Thoracic aorta (tissue), 2 donors: ENCODE measurements at places on chromosomes 1 and 21. TPM values are rescaled to one million over a fixed set of nuclear protein-coding genes. Genes with fewer than 3 reads are reported as not detected.

The GBP7 gene
- 0.21 TPM for total RNA-seq

The MTMR11 gene
- 53.7 TPM for total RNA-seq

The PIGR gene
- total RNA-seq = 7.7 TPM

The PGLYRP3 gene
- total RNA-seq = not detected

The RGS13 gene
- 1.1 TPM for total RNA-seq

The MRPS15 gene
- total RNA-seq = 42.9 TPM

The SYT14 gene
- not detected for total RNA-seq

GRCh38 chr1:83022206-83022605 is 976.7 kb downstream of the TTLL7 start:
- H3K27me3 ChIP-seq = no peaks in the 10 kb centered on the region
- H3K36me3 ChIP-seq = no peaks in the 10 kb centered on the region
- H3K27ac ChIP-seq = no peak overlapping the region
- no peak for DNase-seq
- no peaks in the 10 kb centered on the region for H3K4me1 ChIP-seq

GRCh38 chr1:155277902-155278688 is 832 bp downstream of the HCN3 start:
- H3K4me1 ChIP-seq = peaks cover 19% of the 10 kb centered on the region
- no peak for DNase-seq
- no peaks in the 10 kb centered on the region for H3K36me3 ChIP-seq
- H3K27me3 ChIP-seq = no peaks in the 10 kb centered on the region

DNA sequence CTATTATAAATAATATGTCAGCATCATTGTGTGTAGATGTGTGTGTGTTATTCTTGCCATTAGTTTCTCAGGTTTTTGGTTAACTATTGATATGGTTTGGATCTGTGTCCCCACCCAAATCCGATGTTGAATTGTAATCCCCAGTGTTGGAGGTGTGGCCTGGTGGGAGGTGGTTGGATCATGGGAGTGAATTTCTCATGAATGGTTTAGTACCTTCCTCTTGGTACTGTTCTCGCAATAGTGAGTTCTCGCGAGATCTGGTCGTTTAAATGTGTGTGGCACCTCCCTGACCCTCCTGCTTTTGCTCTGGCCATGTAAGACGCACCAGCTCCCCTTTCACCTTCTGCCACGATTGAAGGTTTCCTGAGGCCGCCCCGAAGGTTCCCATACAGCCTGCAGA is 9.6 kb upstream of the POFUT2 start:
- no peaks in the 10 kb centered on the region for H3K36me3 ChIP-seq
- H3K27ac ChIP-seq = no peak overlapping the region
- no peaks in the 10 kb centered on the region for H3K27me3 ChIP-seq
- DNase-seq = no peak
- peaks cover 50% of the 10 kb centered on the region for H3K4me1 ChIP-seq

- no peaks in the 10 kb centered on the region for H3K27me3 ChIP-seq
- no peak overlapping the region for H3K4me3 ChIP-seq
- no peak overlapping the region for H3K27ac ChIP-seq
- H3K36me3 ChIP-seq = no peaks in the 10 kb centered on the region
- DNase-seq = no peak
Observed at GRCh38 chr1:241716915-241717656, 65.0 kb downstream of the WDR64 start.

GRCh38 chr1:47915677-47916353 is 81.4 kb downstream of the TRABD2B start:
- H3K27ac ChIP-seq = no peak overlapping the region
- H3K4me3 ChIP-seq = no peak overlapping the region
- H3K36me3 ChIP-seq = no peaks in the 10 kb centered on the region
- H3K27me3 ChIP-seq = no peaks in the 10 kb centered on the region
- no peak for DNase-seq

DNA sequence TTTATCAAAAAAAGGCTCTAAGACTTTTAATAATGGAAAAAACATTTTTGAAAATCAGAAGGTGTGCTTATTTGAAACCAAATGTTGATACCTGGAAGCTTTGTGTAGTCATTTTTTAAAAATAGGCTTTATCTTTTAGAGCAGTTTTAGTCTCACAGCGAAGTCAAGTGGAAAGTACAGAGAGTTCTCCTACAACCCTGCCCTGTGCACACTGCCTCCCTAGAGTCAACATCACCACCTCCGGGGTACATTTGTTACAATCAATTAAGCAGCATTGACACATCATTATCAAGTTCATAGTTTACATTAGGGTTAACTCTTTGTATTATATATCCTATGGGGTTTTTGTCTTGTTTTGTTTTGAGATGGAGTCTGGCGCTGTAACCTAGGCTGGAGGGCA is 10.7 kb upstream of the ERO1B start:
- no peaks in the 10 kb centered on the region for H3K27me3 ChIP-seq
- no peak for DNase-seq
- no peak overlapping the region for H3K4me3 ChIP-seq

DNA sequence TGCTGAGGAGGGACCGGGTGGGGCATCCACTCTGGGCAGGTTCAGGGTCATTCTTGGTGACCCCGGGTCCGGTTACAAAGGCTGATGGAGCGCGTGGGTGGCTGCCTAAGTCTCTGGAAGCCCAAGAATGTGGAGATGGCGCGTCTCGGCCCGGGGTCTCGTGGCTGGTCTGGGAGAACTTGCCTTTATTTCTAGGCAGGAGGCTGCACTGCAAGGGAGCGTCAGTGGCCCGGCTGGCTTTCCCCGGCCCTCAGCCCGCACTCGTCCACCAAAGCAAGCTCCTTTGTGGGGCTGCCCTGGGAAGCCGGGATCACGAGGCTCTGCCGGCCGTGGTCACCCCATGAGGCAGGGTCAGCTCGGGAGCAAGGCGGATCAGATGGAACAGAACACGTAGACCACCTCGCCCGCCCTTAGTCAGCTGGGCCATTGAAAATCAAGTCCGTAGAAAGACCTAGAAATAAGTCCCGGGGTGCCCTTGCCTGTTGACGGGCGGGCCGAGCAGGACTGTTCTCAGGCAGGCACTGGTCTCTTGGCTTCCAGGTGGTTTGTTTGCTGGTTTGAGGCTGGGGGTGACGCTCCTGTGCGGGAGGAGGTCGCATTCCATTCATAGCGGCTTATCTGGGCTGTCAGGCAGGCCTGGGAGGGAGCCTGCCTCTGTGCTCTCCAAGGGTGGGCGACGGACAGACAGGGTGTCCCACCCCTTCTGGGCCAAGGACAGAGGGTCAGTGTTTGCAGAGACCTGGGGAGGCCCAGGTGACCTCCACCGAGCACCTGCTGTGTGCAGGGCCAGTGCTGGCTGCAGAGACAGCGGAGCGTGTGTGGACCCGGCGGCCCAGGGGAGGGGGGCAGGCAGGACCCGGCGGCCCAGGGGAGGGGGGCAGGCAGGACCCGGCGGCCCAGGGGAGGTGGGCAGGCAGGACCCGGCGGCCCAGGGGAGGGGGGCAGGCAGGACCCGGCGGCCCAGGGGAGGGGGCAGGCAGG is 25.8 kb downstream of the COL18A1 start:
- H3K27me3 ChIP-seq = no peaks in the 10 kb centered on the region
- no peak for DNase-seq
- no peaks in the 10 kb centered on the region for H3K36me3 ChIP-seq

DNA sequence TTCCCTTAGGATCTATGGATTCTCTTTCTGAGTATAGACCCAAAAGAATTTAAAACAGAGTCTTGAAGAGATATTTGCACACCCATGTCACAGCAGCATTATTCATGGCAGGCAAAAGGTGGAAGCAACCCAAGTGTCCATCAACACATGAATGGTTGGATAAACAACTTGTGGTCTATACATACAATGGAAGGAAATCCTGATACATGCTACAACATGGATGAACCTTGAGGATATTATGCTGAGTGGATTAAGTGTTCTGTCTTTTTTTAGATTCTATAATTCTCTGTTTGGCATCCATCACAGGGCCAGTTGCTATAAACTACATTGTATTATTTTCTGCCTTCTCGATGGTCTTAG is 39.8 kb downstream of the PTPN14 start:
- H3K27ac ChIP-seq = no peak overlapping the region
- DNase-seq = no peak
- H3K4me3 ChIP-seq = no peak overlapping the region
- no peaks in the 10 kb centered on the region for H3K36me3 ChIP-seq

DNA sequence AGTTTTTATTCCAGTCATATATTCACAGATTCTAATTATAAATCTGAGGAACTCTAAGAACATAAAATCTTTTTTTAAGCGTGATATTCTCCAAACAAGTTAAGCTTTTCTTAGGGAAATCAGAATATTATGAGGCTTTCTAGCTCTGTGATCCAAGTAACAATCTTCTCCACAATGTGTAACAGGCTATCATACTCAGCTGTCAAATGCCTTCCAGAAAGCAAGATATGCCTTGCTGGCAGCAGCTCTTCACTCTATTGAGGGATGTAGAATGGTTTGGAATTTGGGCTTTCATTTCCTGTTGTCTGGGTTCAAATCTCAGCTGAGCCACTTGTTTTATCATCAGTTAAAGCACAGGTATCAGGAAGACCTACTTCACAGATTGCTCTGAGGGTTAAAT is 446.5 kb downstream of the PTBP2 start:
- no peak for DNase-seq
- no peaks in the 10 kb centered on the region for H3K36me3 ChIP-seq
- H3K27me3 ChIP-seq = no peaks in the 10 kb centered on the region
- no peaks in the 10 kb centered on the region for H3K4me1 ChIP-seq
- no peak overlapping the region for H3K27ac ChIP-seq
- no peak overlapping the region for H3K4me3 ChIP-seq

DNA sequence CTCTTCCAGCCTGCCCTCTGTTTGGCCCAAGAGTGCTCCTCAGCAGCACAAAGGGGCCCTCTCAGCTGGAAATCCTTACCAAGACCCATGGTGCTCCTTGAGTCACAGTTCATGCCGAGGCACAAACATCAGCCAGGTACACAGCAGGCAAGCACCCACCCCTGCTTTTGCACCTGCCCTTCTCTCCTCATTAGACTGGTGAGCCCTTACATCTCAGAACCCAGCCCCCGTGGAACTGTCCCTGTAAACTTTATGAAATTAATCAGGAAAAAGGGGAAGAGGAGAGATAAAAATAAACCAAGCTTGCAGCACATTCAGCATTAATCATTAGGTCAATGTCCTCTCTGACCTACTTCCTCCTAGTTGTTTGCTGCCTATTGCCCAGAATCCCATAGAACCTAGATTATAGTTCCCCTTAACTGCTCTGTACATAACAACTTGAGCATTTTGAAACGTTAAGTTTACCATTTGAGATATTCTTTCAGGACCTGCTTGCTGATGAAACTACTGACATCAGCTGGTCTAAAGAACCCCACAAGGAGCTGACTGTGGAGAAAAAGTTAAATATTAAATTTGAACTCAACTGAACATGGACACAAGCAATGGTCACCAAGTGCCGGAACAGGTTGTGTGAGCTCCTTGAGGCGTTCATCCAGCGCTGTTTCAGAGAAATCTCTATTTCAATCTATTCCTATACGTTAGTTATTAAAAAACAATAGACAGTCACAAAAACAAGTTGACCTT is 738.4 kb downstream of the MATN1 start:
- no peaks in the 10 kb centered on the region for H3K36me3 ChIP-seq
- H3K4me3 ChIP-seq = no peak overlapping the region
- H3K27ac ChIP-seq = no peak overlapping the region
- H3K4me1 ChIP-seq = no peaks in the 10 kb centered on the region
- no peaks in the 10 kb centered on the region for H3K27me3 ChIP-seq

GRCh38 chr1:226977643-226978431 is 37.7 kb downstream of the COQ8A start:
- no peaks in the 10 kb centered on the region for H3K36me3 ChIP-seq
- no peak for DNase-seq
- H3K4me3 ChIP-seq = no peak overlapping the region
- no peak overlapping the region for H3K27ac ChIP-seq
- peaks cover 30% of the 10 kb centered on the region for H3K4me1 ChIP-seq

DNA sequence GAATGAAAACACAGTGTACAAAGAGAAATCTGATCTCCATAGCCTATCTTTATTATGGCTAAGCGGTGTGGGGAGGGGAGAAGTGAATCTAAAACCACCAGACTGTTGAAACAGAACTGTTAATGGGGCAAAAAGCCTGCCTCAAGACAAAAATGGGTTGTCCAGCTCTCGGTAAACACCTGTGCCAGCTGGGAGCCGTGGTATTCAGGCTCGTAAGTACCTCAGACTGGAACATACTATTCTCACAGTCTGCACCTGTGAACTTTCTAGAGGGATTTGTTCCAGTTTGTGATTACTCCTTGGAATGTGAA is 42.7 kb upstream of the ATP1A1 start:
- no peaks in the 10 kb centered on the region for H3K27me3 ChIP-seq
- no peaks in the 10 kb centered on the region for H3K36me3 ChIP-seq
- no peak overlapping the region for H3K27ac ChIP-seq
- DNase-seq = no peak
- no peaks in the 10 kb centered on the region for H3K4me1 ChIP-seq

- H3K27me3 ChIP-seq = no peaks in the 10 kb centered on the region
Observed at GRCh38 chr1:233269656-233270055, 25.9 kb downstream of the PCNX2 start.

GRCh38 chr1:22048351-22049192 is 3.9 kb upstream of the CDC42 start:
- H3K27me3 ChIP-seq = no peaks in the 10 kb centered on the region
- no peak for DNase-seq
- no peaks in the 10 kb centered on the region for H3K4me1 ChIP-seq
- H3K4me3 ChIP-seq = no peak overlapping the region
